ENCODE measurements at places on chromosomes 7 and 10.
A peak's percentile ranks its signal among the peaks of the same experiment; 100 is the strongest.

DNA sequence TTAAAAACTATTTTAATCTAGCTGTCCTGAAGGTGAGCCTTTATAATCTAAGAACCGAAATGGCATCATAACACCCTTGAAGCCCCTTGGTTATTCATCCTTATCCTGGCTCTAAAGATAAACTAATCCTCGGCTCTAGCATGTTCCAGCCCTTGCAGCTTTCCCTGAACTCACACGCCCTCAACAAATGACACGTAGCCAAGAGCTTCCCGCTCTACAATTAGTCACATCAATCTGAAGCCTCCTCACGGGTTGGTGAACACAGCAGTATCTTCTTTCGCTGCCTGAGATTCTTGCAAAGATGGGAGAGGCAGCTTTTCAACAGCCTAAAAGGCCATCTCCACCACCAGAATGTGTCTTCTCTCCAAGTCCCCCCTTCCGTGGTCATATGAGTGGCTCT, 4.1 kb downstream of the FRMD4A start:
- no peak for DNase-seq

GRCh38 chr7:144812379-144813283, 23.2 kb downstream of the TPK1 start:
- peak; percentile 21 for DNase-seq

- DNase-seq: no peak
Measured at GRCh38 chr10:84539216-84539615, 210.8 kb downstream of the CCSER2 start.

DNA sequence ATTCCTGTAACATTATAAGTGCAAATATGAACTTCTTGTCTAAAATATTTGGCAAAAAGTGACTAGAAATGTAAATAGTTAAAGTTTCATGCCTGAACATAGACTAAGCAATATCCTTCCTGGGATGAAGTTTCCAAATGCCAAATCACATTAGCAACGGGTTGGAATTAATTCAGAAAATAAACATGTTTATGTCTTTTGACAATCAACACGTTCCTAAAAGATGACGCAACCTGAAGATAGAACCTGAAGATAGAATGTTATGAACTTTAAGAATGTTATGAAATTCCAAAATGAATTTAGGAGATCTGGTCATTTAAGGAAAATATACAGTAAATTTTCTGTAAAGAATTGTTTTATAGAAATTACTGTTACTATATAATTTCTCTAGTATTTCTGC, 9.2 kb downstream of the LAMB4 start:
- DNase-seq: no peak

GRCh38 chr7:43865277-43865676, 4.0 kb downstream of the MRPS24 start:
- DNase-seq: no peak

- no peak for DNase-seq
Measured at GRCh38 chr7:96792115-96792514, 82.5 kb upstream of the SEM1 start.

DNA sequence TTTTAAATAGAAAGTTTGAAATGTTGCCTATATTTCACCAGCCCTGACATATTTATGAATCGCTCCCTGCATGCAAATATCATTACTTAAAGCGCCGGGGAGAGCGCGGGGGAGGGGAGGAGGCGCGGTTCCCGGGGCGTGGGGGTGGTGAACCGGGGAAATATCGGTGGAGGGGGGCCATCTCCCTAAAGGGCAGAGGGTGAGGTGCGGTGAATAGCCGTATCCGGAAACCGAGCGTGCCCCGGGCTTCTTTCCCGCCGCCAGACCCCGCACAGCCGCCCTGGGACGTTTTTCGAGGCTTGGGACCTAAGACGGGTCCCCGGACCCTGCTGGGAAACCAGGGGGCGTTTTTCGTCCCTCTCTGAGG, 6.9 kb upstream of the ZNF503 start:
- DNase-seq: no peak

DNA sequence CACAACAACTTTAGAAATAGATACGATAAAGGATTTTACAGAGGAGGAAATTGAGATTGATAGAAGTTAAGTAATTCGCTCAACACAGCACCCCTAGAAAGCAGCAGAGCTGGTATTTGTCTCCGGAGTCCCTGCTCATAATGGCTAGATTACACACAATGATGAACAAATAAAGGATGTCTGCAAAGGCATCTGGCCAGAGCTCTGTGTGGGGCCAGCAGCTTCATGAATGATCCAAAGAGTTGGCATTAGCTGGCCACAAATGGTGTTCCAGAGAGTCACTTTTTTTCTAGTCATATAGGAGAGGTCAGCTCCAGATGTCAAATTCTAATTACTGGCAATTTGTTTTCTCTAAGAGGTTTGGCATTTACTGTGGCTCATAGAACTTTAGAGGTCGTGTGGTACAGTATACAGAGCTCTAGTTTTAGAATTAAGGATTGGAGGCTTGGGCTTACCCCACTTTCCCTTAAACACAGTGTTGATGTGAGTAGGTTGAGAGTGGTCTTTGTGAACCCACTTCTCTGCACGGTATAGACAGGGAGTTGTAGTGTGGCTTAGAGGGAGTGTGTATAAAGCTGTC, 186.2 kb downstream of the BICC1 start:
- DNase-seq: no peak

GRCh38 chr10:132450825-132451505, 54.0 kb downstream of the PWWP2B start:
- DNase-seq: no peak

DNA sequence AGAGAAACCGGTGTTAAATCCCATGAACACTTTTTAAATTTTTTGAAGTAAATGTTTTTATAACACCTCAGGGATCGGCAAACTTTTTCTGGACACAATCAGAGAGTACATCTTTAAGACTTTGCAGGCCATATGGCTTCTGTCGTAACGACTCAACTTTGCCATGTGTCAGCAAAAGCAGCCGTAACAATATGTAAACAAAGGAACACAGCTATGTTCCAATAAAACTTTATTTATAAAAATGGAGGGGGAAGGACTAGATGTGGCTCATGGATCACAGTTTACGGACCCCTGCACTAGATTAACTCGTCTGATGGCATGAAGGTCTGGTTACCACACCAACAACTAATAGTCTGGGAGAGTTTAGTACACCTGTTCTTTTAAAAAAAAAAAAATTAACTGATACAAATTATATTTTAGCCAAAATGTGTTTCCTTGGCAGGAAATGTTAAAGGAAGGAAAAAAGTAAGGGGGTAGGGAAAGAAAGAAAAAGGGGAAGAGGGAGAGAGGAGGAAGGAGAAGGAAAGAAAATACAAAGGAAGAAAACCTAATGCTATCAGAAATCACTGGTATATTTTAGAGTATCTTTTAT, 50.2 kb downstream of the ABI1 start:
- DNase-seq: no peak

GRCh38 chr10:87829986-87830729, 12.1 kb upstream of the ATAD1 start:
- no peak for DNase-seq

DNA sequence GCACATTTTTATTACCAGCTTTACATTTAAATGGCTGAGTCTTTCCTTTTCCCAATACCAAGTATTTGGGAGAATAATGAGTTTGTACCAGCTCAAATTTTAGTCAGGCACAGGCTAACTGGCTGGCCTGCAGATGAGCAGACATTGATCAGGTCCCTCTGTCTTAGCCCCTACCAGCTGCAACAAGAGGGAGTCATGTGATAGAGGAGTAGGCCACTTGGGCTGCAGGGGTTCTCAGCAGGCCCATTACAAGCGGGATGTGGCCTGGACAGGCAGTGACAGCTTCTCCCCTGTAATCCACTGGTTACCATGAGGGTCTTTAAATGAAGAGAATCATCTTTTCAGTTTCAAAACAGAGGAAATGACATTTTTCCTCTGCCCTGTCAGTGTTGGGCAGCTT, 283.6 kb downstream of the SUGCT start:
- DNase-seq: no peak

DNA sequence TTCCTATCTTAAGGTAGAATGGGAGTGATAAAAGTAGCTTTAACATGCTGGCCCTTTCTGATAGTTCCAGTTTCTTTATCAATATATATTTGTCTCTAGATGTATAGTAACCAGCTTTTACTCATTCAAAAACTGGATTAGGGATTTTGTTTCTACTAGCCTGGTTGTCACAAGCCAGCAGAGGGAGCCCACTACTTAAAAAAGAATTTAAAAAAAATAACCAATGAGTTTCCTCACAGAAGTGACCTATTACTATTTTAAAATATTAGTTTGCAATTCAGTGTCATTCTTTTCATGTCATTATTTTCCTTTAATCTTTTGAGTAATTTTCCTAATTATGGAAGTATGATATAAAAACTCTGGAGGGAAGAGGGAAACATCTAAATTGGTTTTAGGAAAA, 142.1 kb downstream of the PHTF2 start:
- no peak for DNase-seq

- DNase-seq: no peak
Measured at GRCh38 chr10:97267671-97268070, 24.8 kb downstream of the ARHGAP19 start.

DNA sequence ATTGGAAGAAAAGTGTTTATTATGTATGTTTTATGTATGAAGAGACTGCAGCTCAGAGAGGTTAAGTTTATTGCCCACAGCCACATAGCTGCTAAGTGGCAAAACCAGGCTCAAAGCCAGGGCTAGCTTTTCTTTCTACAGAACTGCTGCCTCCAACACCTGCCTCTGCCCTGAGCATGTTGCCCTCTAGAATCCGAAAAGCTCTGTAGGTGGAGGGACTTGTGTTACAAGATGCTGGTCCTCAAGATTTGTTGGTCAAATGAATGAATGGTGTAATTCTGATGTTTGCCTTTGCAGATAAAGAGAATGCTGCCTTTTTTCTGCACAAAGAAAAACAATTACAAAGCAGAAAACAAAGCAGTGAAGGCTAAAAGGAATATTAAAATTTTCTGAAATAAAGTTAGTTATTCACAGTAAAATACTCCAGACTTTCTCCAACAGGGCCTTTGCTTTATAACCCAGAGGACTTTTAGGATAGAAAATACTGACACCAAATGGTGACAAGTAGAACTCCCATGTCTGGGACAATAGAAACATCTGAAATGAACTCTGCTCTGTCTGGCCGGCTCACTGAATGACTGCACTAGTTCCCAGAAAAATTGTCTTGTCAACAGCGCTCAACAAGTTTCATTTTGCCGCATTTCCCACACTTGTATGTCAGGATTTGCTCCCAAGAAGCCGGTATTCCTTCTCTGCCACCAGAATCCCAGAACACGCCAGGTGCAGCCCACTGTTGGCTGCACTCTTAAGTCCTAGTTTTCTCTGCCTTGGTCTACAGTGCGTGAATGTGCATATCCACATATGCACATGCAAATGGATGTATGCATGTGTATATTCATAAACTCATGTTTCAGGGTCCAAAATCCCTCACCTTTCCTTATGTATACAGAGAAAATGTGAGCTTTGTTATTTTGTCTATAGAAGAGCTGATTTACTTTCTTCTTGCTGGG, 11.0 kb upstream of the DNTT start:
- no peak for DNase-seq

DNA sequence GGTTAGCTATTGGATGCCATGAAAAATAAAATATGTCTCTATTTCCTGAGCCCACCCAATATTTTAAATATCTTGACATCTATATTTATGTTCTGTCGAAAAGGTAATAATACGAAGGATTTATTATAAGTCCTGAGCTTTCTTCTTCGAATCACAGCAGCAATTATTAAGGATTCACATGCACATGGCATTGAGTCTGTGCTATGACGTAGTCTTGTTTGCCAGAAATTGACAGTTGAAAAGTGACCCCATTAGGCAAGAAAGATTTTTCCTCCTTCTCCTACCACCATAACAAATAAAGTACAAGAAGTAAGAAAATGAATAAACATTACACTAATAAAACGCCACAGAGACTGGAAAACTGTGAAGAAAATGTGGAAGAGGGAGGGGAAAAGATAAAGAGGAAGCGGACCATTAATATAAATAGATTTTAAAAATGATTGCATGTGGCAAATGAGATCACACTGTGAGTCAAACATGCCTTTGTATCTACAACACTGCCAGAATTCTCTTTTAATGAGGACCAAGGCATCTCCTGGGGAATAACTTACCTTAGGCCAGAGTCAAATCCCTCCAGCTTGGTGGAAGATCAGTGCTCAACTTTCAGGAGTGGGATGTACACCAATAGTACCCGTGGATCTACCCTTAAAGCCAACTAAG, 21.6 kb downstream of the FZD1 start:
- DNase-seq: no peak

DNA sequence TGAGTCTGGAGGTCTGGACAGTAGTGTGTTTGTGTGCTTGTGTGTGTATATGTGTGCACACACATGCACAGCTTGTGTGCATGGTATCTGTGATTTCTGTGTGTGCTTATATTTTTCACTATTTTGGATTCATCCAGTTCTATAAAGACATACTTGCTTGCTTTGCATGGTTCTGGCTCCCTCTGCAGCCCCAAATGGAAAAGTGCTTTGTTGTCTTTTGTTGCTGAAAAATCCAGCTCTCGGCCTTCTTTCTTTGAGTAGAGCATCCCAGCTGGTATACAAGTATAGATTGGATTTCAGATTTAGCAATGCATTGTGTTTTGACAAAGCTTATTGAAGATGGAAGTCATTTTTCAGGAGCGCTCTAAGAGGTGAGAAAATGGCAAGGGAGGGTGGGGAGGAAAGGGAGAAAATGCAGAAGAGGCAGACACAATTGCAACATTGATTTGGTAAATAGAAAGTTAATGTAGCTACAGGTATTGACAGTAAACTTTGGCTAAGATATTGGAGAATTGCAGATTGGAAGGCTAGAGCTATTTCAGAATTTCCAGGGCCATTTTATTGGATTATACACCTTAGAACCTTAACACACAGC, 333.9 kb downstream of the AUTS2 start:
- DNase-seq: no peak
